GM10248 (cell line): ENCODE measurements at places on chromosomes 6 and 20.

- no peak for DNase-seq
Observed at GRCh38 chr20:40655451-40655850, 33.6 kb downstream of the MAFB start.

DNA sequence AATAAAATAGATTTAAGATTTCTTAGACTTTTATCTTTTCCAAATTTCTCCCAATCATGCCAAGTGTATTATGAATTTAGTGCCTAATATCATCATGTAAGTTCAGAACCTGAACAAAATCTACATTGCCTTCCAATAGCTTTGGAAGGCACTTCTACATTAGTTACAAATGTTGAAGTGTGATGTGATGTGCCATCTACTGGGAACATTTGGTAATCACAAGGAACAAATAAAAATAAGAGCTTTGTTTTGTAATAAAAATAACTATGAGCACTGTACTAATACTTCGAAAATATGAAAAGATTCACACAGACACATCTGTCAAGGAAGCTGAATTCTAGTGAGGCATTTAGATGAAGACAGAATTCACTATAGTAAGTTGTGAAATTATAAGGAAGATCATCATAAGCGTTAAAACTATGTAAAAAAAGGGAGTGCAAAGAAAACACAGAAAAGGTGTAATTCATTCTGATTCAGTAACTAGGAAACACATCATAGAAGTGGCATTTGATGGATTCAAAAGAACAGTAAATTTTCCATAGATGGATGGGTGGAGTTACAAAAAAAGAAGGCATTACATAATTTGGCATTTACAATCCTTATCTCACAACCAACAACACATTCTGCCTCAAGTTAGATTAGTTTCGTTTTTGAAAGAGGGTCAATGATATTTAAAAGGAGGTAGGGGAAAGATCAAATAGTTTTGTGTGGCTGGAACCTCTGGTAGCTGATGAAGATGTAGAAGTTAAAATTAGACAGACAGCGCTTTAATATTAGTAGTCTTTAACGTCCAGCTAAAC is 161.0 kb downstream of the ASCC3 start:
- no peak for DNase-seq

DNA sequence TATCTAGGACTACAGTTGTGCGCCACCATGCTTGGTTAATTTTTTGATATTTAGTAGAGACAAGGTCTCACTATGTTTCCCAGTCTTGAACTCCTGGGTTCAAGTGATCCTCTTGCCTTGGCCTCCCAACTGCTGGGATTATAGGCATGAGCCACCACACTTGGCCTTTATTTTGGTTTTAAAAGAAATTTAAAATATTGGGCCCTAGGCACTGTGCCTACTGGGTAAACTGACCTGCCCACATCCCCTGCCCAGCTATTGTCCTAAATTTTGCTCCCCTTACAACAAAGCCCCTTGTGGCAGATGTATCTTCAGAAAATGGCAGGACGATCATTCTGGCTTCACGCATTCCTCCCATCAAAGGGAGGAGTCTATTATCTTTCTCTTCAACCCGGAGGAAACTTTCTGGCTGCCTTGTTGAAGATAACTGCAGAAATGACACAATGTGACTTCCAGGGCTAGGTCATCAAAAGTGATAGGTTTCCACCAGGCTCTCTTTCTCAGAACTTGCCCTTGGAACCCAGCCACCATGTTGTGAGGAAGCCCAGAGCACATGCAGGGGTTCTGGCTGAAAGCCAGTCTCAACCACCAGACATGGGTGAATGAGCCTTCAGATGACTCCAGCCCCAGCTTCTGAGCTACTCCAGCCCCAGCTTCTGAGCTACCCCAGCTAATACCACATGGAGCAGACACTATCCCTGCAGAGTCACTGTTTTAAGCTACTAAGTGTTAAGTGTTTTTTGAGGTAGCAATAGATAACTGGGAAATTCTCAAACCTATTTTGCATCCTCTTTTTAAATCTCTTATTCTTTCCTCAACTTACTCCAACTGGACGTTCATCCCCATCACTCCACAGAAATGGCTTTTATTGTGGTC is 4.6 kb upstream of the GUCA1B start:
- DNase-seq = no peak

DNA sequence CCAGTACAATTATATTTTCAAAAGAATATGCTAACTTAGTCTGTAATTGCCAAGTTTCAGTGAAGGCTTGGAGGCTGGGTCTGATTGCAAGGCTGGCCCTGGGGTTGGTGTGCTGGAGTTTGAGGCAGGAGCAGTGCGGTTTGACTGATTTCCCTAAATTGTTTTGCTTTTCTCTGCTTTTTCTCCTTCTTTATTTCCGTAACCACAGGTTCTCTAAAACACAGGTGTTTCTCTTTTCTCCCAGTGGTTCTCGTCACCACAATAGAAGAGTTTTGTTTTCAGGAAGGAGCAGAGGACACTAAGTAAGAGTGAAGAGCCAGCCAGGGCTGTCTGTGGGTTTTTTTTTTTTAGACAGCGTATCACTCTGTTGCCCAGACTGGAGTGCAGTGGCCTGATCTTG is 8.2 kb upstream of the SNX9 start:
- DNase-seq = no peak

DNA sequence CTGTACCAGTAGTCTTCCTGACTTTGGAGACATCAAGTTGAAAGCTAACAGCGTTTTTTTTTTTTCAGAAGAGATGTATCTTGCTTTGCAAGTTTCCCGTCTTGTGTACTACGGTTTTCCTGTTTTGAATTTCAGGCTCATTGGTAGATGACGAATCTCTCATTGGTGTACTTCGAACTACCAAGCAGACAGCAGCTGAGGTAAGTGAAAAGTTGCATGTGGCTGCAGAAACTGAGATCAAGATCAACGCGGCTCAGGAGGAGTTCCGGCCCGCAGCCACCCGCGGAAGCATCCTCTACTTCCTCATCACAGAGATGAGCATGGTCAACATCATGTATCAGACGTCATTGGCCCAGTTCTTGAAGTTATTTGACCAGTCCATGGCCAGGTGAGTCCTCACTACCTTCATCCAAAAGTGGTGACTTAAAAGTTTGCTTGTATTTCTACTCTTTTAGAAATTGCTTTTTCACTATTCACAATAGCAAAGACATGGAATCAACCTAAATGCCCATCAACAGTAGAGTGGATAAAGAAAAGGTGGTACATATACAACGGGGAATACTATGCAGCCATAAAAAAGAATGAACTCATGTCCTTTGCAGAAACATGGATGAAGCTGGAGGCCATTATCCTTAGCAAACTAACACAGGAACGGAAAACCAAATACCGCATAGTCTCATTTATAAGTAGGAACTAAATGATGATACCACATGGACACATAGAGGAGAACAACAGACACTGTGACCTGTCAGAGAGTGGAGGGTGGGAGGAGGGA is 110.6 kb upstream of the GLP1R start:
- DNase-seq = no peak

- DNase-seq = no peak
Observed at GRCh38 chr20:14991023-14991422, 653.6 kb upstream of the FLRT3 start.

- DNase-seq = peak; percentile 2
Observed at GRCh38 chr20:1623501-1624205, 3.8 kb upstream of the SIRPB1 start.

GRCh38 chr6:139765825-139766285 is 391.4 kb upstream of the CITED2 start:
- DNase-seq = no peak

DNA sequence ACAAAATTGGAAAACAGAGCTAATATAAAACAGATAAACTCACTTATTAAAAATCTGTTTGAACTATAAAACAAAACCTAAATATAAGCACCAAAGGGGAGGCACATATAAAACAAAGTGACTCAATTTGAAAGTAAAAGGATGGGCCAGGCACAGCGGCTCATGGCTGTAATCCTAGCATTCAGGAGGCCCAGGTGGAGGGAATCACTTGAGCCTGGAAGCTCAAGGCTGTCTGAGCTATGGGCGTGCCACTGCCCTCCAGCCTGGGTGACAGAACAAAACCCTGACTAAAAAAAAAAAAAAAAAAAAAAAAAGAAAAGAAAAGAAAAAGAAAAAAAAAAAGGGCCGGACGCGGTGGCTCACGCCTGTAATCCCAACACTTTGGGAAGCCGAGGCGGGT is 31.1 kb upstream of the SMAP1 start:
- DNase-seq = no peak

DNA sequence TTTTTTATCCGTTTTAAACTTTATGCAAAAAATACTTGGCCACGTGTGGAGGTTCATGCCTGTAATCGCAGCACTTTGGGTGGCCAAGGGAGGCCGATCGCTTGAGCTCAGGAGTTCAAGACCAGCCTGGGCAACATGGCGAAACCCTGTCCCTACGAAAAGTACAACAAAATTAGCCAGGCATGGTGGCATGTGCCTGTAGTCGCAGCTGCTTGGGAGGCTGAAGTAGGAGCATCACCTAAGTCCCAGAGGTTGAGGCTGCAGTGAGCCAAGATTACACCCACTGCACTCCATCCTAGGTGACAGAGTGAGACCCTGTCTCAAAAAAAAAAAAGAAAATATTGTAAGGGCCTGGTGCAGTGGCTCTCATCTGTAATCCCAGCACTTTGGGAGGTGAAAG is 45.0 kb downstream of the CSE1L start:
- no peak for DNase-seq

DNA sequence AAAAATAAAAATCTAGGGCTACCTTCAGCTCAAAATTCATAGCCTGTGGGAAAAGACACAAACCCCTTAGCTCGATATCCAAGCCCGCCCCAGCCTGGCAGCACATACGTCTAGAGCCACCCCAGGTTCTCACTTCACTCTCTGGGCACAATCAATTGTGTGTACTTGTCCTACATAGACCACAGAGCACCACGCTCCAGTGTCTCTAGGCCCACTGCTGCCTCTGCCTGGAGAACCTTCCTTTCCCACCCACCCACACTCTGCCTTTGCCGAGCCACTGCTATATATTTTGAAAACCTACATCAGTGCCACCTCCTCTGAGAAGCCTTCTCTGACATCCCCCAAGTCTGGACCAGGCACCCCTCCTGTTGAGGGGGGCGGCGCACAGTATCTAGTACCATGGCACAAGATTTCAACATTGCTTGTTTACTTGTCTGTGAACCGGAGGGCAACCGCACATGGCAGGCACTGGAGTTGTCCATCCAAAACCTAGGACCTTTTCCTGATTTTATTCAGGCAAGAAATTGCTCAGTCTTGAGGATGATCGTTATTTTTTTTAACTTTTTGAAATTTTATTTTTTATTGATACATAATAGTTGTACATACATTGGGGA is 141.5 kb downstream of the UNC5CL start:
- no peak for DNase-seq

GRCh38 chr6:122810189-122810588 is 21.1 kb downstream of the SMPDL3A start:
- DNase-seq = no peak

DNA sequence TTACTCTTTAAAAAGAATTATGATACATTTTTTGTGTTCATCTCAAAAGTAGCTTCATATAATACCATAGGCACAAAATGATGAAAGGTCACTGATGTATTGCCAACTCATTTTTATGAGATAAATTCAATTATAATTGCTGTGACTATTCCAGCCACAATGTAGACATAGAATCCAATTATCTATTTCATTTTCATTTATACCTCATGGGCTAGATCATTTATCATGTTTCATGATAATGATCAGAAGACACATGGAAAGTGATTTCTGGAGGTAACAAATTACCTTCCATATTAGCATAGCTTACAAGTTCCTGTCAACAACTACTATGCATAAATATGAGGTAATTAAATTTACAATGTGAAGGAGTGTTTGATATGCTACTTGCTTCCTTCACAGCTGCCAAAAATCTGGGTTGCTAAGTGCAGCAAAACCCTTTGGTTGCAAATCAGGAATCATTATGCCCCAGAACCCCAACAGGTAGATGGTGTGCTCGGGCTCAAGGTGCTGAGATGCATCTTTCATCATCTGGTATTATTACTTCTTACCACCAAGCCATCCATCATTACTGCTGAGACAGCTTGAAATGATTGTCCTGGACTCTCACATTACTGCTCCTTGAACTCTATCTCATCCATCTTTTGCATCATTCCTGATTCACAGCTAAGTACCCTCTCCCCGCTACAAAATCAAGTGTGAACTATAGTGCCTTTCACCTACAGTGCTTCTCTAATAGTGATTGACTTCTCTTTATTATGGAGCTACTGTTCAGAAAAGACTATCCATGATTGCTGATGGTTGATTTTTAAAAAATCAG is 306.0 kb upstream of the THEMIS start:
- DNase-seq = no peak

DNA sequence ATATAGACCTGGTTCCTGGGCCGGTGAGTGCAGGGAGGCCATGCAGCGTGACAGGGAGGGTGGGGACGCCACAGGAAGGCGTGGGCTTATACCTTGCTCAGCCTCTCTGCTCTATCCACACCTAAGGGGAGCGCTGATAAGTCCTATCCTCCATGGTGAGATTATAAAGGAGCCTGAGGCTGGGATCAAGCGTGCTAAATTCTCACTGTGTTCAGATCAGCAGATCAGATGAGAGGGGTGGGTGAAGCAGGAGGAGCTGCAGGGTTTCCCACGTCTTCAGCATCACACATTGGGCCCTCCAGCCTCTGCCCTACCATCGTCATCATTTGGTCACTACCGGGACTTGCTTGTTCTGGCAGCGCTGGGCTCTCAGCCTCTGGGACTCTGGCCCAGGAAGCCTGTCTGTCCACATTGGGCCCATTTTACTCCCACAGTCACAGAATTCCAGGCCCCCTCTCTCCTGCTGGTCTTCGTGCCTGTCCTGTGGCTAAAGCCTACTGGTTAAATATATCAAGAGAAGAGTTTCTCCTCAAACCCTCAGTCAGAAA is 29.1 kb upstream of the PDE10A start:
- no peak for DNase-seq

- peak; percentile 94 for DNase-seq
Observed at GRCh38 chr20:62642051-62642665, at the start of gene SLCO4A1. Gene SLCO4A1 (plus strand): TSS chr20:62642503. CDS start chr20:62656455, 13,952 bp downstream.
